ENCODE measurements at places on chromosomes 6 and 20.

- no peak for DNase-seq
These were observed 3.7 kb downstream of the TJAP1 start for GRCh38 chr6:43481075-43481474.

DNA sequence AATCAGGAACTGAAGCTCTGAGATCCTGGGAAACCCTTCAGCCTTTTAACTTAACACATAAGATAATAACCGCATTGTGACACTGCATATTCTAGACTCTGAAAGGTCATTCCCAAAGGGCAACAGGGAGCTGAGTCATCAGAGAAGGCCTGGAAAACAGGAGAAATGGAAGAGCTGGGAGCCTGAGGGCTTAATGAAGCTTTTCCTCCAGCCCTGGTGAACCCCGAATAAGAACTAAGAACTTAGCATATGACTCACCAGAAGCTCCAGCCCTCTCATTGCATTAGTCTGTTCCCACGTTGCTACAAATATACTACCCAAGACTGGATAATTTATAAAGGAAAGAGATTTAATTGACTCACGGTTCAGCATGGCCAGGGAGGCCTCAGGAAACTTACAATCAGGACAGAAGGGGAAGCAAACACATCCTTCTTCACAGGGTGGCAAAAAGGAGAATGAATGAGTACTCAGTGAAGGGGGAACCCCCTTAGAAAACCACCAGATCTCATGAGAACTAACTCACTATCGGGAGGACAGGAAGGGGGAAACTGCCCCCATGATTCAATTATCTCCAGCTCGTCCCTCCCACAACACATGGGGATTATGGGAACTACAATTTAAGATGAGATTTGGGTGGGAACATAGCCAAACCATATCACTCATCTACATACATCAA is 648.5 kb downstream of the TFAP2A start:
- DNase-seq = no peak

DNA sequence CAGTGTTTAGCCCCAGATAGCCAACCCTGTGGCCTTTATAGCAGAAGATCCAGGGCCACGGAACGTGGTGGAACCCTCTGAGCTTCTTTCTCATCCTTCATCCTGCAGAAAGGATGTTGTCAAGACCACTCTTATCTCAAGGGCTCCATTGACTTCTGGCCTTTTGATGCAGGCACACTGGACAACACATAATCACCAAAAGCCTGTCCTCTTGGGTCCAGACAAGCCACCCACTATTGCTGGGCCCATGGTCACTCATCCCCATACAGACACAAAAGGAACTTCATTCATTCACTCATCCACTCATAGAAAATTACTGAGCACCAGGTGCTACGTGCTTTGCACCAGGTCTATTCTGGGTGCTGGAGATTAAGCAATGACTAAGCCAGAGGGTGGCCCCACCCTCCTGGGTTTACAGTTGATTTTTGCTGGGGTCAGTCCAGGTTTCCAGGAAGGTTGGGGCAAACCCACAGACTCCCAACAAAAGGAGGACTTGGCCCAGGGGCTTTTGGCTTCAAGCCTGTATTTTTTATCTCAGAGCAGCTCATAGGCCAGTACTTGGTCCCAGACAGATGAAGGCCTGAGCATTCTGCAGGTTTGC is 2.4 kb downstream of the CST8 start:
- no peak for DNase-seq

DNA sequence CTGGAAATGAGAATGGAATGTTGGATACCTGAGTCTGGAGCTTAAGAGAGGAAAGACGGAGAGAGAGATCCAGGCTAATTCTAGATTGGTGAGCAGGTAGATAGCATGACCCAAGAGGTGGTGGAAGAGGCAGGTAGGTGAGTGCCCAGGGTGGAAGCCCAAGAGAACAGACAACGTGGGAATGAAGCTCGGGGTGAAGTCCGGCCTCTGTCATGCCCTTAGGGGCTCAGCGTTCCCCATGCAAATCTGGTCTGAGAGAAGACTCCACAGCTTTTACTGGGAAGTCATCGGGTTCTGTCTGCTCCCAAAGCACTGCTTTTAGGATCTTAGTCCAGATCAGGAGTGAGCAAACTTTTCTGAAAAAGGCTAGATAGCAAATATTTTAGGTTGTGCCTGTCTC is 3.6 kb downstream of the NELFCD start:
- no peak for DNase-seq

DNA sequence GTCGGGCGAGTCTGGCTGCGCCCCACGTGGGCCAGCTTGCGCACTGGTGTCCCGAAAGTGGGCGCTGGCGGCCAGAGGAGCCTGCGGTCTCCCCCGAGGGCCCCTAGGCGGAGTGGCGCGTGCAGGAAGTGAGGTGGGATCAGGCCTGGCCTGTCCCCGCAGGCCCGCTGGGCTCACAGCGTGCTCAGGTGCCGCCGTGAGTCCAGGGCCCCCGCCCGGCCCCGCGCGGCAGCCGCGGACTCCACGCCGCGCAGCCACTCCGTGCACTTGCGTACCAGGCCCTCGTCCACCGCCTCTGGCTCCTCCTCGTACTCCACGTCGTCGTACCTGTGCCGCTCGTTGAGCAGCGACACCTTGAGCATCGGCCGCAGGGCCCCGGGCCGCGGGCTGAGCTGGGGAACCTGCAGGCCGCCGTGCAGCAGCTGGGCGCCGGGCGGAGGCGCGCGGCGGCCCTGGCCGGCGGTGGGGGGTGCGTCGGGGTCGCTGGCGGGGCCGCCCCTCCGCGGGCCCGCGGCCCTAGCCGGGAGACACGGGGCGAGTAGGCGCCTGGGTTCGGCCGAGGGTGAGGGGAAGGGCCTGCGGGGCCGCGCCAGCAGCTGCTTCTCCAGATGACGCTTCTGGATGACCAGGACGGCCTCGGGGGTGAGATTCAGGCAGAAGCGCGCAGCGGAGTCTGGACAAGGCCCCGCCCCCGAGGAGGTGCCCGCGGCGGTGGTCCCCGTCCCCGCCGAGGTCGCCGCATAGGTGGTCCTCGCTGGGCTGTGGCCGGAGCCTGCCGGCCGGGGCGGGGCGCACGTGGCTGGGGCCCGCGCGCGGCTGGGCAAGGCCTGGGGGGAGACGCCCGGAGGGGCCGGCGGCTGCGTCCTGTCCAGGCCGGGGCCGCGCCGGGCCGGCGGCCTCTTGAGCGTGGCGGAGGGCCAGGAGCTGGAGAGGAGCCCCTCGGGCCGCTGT is 835 bp downstream of the PRR18 start:
- DNase-seq = no peak

GRCh38 chr20:24964506-24964840 is 15.4 kb downstream of the CST7 start:
- DNase-seq = no peak

GRCh38 chr6:37105148-37106050 is 64.6 kb upstream of the PIM1 start:
- no peak for DNase-seq

GRCh38 chr6:56458324-56458884 is 184.3 kb downstream of the DST start:
- DNase-seq = no peak

DNA sequence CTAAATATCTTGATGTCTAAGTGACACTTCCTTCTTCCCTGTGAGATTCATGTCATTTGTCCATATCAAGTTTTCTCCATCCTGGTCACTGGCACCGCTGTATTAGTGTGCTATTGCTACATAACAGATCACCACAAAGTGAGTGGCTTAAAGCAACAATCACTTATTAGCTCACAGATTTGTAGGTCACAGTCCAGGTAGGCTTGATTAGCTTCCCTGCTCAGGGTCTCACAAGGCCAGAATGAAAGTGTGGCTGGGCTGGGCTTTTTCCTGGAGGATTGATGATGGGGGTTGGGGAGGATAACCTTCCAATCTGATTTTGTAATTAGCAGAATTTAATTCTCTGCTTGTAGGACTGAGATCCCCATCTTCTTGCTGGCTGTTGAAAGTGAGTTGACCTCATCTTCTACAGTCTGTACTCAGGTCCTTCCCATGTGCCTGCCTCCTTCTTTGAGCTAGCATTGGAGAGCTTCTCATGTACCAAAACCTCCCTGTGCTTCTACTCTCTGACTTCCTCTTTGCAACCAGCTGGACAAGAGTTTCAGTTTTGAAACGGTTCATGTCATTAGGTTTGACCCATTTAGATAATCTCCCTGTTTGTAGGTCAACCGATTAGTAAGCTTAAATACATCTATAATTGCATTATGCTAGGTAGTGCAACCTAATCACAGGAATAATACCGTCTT is 152.4 kb upstream of the MAN1A1 start:
- DNase-seq = no peak

DNA sequence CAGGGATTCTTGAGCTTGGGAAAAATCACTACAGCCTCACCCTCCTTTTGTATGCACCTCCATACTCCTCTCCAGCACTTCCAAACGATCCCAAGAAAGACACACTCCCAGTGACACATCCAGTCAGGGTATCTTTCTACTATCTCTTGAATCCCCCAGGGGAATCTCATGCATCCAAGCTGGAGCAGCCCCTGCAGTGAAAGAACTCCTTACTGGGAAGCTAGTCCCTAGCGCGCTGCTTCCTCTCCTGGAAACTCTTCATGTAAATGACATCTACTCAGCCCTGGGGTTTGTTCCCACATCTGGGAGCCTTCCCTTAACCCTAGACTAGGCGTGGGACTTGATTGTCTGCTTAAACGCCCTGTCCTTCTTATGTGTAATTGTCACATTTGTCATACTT is 329.1 kb upstream of the QKI start:
- no peak for DNase-seq

- no peak for DNase-seq
These were observed 12.9 kb upstream of the IGF2R start for GRCh38 chr6:159955945-159956361.

- no peak for DNase-seq
These were observed 753.3 kb upstream of the MARCKS start for GRCh38 chr6:113103634-113104361.

- no peak for DNase-seq
These were observed 763.6 kb downstream of the TENT5A start for GRCh38 chr6:80988892-80989291.

- no peak for DNase-seq
These were observed 43.6 kb upstream of the IER3 start for GRCh38 chr6:30787954-30788353.

DNA sequence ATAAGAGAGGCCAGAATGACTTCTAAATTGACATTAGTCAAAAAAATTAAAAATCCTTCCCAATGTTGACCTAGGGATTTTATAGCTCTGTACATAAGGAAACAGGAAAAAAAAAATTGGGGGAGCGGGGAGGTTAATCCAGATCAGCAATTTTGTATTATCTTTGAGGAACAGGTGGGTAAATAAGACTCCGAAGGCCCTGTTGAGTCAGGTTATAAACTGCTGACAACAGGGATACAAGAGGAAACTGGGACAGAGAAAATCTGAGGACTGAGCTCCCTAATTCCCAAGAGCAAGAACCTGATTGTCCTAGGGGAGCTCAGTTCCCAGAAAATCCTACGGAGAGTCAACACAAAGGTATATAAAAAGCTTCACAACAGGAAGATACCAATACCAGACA is 26.8 kb upstream of the CRIP3 start:
- no peak for DNase-seq

GRCh38 chr6:13412639-13413465 is 74.5 kb downstream of the GFOD1 start:
- no peak for DNase-seq

DNA sequence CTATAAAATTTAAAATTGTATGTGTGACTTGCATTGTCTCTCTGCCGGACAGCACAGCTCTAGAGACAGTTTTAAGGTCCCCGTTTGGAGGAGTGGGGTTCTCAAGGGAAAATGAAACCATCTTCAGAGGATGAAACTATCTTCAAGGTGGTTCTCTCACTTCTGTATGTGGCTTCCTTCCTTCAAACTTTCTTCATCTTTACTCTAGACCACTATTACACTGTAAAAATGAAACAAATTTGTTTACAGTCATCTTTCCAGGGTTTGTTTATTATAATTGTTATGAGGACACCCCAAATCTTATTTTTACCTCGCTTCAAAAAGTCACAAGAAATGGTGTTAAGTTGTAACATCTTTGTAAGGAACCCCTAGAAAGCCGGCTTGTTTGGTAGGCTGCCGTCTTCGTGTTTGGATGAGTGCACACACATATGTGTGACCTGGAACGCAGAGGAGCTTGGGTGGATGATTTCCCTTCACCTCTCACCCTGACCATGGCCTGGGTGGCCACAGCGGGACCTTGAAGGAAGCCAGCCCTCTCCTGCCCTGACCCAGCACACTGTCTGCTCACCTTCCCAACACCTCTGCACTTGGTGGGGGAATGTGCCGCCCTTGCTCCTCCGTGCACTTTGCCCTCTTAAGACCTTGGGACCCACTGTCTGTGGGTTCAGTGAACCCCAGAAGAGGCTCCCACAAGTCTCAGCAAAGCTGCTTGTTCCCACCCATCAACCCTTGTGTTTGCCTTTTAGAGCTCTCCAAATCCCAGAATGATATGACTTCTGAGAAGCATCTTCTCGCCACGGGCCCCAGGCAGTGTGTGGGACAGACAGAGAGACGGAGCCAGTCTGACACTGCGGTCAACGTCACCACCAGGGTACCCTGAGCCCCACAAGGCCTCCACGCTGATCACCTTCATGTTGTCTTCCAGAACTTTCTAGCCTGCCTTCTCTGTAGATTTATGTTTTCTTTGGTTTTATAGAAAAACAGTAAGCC is 67.8 kb downstream of the SYTL3 start:
- DNase-seq = no peak

GRCh38 chr6:169789146-169789943 is 37.9 kb downstream of the ERMARD start:
- DNase-seq = no peak

DNA sequence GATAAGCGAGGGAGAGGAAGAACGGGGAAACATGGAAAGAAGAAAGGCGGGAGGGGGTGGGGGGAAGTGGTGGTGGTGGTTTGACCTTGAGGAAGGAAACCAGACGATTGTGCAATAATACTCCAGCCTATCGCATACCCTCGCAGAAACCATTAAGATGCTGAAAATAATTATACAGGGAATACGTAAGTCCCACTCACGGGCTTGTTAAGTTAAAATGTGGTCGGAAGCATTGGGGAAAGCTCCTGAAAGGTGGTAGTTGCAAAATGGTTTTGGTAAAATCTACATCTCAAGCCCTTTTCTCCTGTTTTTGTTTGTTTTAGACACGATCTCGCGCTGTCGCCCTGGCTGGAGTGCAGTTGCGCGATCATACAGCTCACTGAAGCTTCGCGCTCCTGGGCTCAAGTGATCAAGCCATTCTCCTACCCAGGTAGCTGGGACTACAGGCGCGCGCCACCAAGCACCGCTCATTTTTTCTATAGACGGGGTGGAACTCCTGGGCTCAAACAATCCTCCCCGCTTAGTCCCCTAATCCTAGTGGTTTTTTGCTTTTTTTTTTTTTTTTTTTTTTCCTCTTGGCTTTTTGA is 128.9 kb upstream of the ZNF184 start:
- DNase-seq = no peak

GRCh38 chr20:35302421-35303335 is 10.5 kb upstream of the FAM83C start:
- DNase-seq = no peak

- no peak for DNase-seq
These were observed 737.9 kb upstream of the SLC35B3 start for GRCh38 chr6:9173229-9173628.

DNA sequence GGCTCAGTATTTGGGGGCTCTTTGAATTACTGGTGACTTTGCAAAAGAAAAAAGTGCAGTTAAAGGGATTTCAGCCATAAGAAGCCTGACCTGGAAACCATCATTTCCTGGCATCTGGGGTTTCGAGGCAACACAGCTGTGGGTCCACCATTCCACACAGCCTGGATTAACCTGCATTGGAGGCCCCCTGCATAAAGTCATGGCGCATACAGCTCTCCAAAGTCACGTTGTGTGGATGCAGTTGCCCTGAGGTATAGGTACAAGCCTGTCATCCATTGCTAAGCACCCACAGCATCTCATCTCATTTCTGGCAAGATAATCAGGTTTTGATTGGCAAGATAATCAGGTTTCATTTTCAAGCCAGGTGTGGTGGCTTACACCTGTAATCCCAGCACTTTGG is 54.5 kb upstream of the TAGAP start:
- DNase-seq = no peak

- no peak for DNase-seq
These were observed 44.7 kb downstream of the MBOAT1 start for GRCh38 chr6:20167601-20168000.

All from sciatic nerve (tissue), 2 donors.